Foreskin keratinocyte (primary cell): ENCODE measurements at places on chromosomes 7 and 10. TPM values are rescaled to one million over a fixed set of nuclear protein-coding genes. Genes with fewer than 3 reads are reported as not detected.
A peak's percentile ranks its signal among the peaks of the same experiment; 100 is the strongest.

GRCh38 chr10:128007971-128008370 is 101.1 kb downstream of the PTPRE start:
- no peak for DNase-seq

DNA sequence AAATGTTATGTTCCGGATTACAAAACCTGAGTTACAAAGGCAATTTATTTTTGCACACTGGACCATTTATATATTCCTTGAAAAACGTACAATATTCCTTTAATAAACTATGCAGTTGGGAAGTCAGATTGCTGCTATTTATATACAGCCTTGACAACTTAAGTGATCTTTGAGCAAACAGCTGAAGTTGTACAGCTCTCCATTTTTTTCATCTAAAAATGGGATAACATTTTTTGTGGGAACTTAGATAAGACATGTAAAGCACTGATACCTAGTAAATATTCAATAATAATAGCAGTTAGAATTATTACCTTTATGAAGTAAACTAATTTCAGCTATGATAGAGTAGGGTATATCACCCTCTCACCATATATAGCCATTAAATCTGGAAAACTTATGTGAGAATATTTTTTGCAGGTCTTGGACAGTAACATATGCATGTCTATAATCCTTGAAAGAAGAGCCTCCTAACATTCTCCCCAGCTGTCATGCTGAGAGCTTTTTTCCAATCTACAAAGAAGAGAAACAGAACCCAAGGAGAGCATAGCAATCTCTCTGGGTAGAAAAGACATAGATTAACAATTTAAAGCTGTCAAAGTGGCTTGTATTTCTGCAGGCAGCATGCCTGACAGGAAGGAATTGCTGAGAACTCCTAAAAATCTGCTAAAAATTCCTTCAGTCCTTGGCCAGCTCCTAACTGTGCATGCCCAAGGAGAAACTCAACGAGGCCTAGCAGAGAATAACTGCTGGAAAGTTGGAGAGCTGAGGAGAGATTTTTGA is 326.0 kb downstream of the CRPPA start:
- DNase-seq: no peak

DNA sequence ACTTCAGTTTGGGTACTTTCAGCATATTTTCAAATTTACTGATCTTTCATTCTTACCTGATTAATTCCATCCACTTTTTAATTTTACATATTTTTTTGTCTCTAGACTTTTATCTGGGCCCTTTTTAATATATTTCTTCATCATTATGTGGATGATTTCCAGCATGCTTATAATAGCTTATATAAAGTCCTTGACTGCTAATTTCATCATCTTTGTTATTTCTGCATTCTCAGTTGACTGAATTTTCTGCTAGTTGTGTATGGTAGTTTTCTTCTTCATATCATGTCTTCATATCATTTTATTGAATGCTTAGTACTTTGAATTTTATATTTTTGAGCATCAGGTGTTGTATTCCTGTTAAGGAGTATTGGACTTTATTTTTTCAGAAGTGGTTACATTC is 39.6 kb downstream of the STAM start:
- no peak for DNase-seq

The CPA2 gene
- 0.17 and 0.32 TPM in 2 replicates for total RNA-seq

The SLIT1 gene
- total RNA-seq: not detected in 2 replicates

- DNase-seq: no peak
These were observed 115.5 kb downstream of the EGFR start for GRCh38 chr7:55134359-55134725.

- peak; percentile 16 for DNase-seq
These were observed 328.9 kb downstream of the RPS24 start for GRCh38 chr10:78362406-78363022.

DNA sequence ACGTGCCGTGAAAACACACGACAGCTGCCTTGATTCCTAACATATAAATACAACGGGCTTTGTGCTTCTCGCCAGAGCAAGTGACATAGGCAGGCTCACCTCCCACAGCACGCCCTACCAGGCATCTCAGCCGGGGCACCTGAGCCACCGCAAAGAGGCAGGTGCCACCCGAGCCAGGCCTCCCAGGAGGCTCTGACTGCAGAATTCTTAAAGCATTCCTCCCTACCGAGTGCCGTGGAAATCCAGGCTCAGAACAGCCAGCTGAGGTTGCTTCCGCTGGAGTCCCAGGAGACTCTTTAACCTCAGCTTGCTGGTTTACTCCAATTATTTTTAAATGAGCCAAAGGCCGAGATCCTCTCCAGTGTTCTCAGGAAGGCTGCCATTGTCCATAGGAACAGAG is 206.5 kb downstream of the USP6NL start:
- no peak for DNase-seq

GRCh38 chr10:7853226-7853842 is 35.0 kb downstream of the TAF3 start:
- no peak for DNase-seq

DNA sequence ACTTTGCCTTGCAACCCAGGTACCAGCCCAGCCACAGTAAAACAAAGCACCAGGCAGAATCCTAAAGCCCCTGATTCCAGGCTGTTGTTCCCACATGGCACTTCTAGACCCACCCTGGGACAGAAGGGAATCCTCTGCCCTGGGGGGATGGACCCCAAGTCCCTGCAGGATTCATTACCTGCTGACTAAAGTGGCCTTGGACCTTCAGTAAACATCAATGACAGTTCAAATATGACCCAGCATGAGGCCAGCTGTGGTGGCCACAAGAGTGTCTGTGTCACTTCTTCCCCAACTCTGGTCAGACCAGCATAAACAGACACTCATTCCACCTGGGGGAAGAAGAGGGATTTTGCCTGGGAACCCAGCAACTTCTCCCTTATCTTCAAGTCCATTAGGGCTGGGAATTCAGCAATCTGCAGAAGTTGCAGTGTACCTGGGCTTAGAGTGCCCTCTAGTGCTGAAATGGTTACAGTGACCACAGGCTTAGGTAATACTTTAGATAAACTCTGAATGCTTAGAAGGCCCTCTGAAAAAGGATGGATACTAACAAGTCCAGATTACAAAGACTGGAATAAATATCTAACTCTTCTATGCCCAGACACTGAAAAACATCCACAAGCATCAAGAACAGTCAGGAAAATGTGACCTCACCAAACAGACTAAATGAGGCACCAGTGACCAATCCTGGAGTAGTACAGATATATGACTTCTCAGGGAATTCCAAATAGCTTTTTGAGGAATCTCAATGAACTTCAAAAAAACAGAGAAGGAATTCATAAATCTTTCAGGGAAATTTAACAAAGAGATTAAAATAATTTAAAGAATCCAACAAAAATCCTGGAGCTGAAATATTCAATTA is 108.5 kb upstream of the TMEM168 start:
- DNase-seq: peak; percentile 59

The WNT8B gene
- not detected in 2 replicates for total RNA-seq

The SLC18A3 gene
- total RNA-seq: not detected in 2 replicates

GRCh38 chr10:85315657-85316056 is 987.3 kb downstream of the CCSER2 start:
- no peak for DNase-seq

DNA sequence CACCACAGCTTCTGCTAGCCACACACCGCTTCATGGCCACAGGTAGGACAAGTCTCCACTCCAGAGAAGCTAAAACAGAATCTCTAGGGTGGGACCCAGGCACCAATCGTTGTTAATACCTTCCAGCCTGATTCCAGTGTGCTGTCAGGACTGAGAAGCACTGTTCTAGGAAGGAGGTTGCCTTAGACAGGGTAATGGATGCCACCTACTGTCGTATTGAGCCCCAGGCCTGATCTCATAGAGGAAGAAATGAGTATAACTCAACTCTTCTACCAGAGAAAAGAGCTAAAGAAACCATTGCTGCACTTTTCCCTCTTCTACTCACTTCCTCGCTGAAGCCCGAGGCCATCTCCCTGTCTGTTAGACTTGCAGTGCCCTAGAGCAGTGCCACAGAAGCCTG is 31.8 kb downstream of the CNNM1 start:
- no peak for DNase-seq

DNA sequence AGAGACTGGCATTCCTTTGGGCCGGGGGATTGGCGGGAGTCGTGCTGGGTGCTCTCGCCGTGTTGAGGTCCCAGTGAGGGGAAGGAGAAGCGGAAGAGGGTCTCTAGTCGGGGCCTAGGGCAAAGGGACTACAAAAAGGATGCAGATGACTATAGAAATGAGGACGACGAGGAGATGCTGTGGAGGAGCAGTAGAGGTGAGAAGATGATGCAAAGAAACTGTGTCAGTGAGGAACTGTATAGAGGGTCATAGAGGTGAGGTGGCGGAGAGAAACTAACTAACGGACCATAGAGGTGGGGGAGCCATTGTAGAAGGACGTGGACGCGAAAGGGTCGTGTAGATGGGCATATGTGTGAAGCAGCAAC is 324 bp downstream of the TWNK start:
- no peak for DNase-seq
